Stimulated activated CD8-positive, alpha-beta memory T cell treated with anti-CD3 and anti-CD28 coated beads, Interleukin-15, amount 100 ng/mL, for 24 hours (primary cell): ENCODE measurements at places on chromosomes 12 and 14.

DNA sequence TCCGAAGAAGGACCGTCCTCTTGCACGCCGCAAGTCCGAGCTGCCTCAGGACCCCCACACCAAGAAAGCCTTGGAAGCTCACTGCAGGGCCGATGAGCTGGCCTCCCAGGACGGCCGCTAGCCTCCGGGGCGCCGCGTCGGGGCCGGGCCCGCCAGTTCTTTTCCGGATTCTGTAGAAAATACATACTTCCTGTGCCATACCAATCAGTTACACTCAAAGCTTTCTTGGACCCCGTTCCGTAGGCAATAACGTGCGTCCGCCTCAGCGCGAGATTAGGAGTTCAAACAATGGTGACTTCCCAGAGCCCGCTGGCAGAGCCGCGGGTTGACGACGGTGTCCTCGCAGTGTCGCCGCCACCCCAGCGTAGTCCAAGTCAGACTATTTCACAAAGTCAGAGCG, 39.2 kb upstream of the DYNC1H1 start:
- DNase-seq: no peak

DNA sequence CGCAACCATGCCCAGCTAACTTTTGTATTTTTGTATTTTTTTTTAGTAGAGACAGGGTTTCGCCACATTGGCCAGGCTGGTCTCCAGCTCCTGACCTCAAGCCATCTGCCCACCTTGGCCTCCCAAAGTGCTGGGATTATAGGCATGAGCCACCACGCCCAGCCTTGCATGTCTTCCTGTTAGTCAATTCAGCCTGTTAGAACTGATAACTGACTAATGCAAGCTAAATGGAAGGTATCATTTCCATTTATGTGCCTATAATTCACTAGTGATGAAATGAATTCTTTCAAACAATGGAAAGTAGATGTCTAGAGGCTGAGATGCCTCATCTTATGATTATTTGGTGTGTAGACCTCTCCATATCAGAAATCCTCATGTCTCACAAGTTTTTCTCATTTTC, 37.3 kb upstream of the DIP2B start:
- no peak for DNase-seq

GRCh38 chr12:47601071-47601470, 104.8 kb downstream of the RPAP3 start:
- no peak for DNase-seq

GRCh38 chr12:77615332-77615731, 215.4 kb upstream of the NAV3 start:
- DNase-seq: no peak

DNA sequence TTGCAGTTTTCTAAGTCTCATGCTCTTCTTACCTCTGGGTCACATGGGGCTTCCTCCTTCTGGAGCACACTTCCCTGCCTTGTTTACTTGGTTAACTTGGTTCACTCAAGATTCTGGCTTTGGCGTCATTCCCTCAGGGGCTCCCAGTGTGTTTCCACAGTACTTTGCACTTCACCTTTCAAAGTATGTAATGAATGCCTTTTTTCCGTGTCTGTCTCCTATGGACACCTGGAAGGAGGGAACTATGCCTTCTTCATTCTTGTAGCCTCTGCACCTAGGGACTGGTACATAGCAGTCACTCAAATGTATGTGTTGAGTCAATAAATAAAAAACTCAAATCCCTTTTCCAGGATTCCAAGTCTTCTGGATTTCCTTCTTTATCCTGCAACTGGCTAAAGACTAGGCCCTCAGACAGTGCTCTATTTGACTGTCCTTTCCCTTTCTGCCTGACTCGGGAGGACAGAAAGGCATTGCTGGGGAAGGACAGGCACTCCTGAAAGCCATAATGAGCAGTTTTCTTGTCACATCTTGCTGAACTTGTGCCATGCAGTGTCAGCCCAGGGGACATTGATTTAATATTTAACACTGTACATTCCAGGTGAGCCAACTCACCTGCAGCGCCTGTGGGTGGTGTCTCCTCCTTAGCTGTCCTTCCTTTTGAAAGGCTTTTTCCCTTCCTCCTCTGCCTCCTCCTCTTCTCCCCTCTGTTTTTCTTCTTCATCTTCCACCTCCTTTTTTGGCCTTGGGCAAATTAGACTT, 12.8 kb downstream of the MYRFL start:
- no peak for DNase-seq

DNA sequence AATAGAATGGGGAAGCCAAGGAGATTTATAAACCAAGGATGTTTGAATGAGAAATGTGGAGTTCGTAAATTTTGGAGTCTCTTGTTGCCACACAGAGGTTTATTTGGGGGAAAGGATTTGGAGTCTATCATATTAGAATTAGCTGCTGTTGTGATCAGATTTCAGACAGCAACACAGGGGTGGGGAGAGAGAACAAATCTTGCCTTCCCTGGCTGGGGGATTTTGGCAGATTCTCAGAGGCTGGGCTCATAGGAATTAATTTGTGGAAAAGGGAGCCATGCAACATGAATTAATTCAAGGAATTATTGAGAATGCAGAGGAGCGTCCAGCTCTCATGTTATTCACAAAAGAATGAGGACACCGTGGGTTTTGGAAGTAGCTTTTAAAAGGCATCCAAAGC, 73.9 kb upstream of the PRMT8 start:
- no peak for DNase-seq
